Mammary microvascular endothelial cell (primary cell): ENCODE measurements at places on chromosomes 11 and 22. TPM values are rescaled to one million over a fixed set of nuclear protein-coding genes. Genes with fewer than 3 reads are reported as not detected.

MUC15 gene
- not detected in 2 replicates for total RNA-seq

DGCR8 gene
- 18.3 and 19.0 TPM in 2 replicates for total RNA-seq

LINC01488 gene
- not detected in 2 replicates for total RNA-seq

CCDC89 gene
- total RNA-seq: 0.10 and 0.13 TPM in 2 replicates

FOLR1 gene
- not detected in 2 replicates for total RNA-seq

C11orf16 gene
- not detected in 2 replicates for total RNA-seq

APOC3 gene
- not detected in 2 replicates for total RNA-seq

TTC28 gene
- total RNA-seq: 19.0 and 24.9 TPM in 2 replicates

CRACR2B gene
- 9.5 and 12.1 TPM in 2 replicates for total RNA-seq
